CD4-positive, alpha-beta T cell treated with Interleukin-2 at 100 ng/mL for 4 hours (primary cell): ENCODE measurements at places on chromosomes 5 and 9.

GRCh38 chr5:9473624-9474023, 72.3 kb downstream of the SEMA5A start:
- DNase-seq, result no peak

DNA sequence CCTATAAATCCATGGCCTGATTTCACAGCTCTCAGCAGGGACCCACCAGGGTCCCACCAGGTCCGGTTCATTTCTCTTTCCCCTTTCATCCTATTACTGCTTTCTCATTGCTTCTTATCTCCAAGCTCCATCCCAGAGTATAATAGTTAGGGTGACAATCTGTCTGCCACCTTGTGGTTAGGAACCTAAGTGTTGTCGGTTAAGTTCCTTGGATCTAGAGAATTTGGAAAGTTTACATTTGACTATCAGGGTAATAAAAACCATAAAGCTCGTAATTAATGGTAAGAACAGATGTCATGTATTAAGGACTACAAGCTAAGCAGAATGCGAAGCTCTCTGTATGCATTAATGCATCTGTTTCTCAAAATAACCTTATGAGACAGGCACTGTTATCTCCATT, 259.1 kb downstream of the SH3GL2 start:
- no peak for DNase-seq

GRCh38 chr9:37732952-37733351, 20.7 kb upstream of the TRMT10B start:
- DNase-seq, result no peak

- no peak for DNase-seq
Observed at GRCh38 chr5:34545164-34545563, 111.0 kb upstream of the RAI14 start.

GRCh38 chr5:118439831-118440230, 548.5 kb downstream of the DTWD2 start:
- no peak for DNase-seq

DNA sequence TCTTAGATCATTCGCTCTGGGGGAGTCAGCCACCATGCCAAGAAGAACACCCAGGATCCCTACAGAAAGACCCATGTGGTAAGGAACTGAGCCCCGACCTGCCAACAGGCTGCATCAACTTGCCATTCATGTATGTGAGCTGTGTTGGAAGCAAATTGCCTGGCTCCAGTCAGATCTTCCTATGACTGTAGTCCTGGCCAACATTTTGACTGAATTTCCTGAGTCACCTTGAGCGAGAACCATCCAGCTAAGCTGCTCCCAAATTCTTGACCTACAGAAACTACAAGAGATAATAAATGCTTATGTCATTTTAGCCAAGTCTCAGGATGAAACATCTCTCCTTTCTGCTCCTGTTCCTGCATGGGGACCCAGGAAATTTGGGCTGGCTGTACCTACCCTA, 40.0 kb upstream of the SLC44A1 start:
- DNase-seq, result no peak

DNA sequence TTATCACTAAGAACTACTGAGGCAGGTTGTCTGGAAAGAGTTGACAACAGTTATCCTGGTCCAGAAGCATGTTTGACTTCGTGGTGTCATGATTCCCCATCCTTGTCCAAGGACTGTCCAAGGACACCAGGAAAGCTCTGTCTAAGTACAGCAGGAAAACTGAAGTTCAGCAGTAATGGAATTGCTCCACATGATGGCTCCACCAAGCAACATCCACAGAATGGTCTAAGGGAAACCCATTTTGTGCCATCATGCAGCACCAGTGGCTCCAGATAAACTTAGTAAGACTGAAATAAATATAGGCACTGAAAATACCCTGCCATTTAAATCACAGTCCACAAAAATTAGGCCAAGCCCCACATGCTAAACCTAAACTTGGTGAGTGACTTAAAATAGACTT, 192.8 kb downstream of the CDH18 start:
- no peak for DNase-seq

GRCh38 chr5:179860301-179860700, 1.7 kb upstream of the MRNIP start:
- no peak for DNase-seq

DNA sequence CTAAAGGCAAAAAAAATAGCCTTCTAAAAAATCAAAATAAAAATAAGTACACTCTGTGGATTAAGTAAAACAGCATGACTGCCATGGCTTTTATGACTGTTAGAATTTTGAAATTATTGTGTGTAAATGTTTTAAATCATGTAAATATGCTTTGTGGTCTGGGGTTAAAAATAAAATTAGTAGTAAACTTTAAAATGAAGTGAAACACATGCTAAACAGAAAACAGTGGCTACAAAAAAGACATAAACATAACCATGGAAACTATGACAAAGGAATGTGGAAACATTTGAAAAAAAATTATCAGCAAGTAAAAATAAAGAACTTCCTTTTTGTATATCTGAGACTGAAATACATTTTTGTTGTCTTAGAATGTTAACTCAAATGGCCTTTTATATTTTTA, 134.5 kb upstream of the SPEF2 start:
- DNase-seq, result no peak

DNA sequence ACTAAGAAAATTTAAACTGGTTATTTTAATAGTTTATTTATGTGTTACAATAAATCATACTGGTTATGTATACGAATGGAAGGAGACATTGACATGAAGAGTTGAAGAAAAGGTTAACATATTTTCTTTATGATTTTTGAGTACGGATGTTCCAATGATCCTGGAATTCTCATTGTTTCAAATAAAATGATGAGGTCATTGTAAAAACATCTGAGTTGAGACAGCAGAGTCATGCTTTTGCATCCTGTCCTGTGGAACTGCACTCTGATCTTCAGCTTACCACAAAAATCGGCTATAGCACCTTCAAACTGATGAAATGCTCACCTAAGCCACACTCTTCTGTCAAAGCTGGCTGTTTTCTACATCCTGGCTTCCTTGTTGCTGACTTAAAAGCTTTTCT, 67.8 kb downstream of the PTCD2 start:
- DNase-seq, result no peak

- no peak for DNase-seq
Observed at GRCh38 chr9:6133346-6134063, 82.1 kb upstream of the IL33 start.

DNA sequence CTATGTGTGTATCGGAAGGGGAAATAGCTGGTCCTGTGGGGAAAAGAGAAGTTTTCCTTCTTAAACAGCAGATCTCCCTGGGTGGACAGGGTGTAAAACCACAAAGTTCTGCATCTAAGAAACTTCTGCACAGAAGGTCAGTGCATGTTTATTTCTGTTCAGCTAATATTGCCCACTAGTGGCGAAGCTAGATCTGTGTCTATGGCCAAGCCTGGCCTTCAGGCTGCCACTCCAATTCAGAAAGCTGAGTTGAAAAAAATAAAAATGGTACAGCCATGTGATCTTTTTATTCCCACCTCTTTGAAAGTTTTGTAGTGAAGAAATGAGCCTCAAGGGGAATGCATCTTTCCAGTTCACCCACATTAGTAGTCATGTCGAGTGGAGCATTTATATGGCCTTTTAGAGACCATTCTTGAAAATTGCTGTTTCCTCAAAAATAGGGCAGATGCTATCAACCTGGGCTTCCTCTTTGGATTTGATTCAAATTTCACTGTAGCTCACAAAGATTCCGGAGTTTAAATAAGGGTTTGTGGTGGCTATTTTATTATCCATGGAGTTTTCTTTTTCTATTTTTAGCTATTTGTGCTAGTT, 488.0 kb downstream of the PRELID2 start:
- DNase-seq, result no peak

- DNase-seq, result no peak
Observed at GRCh38 chr5:132506094-132506692, 15.6 kb upstream of the IRF1 start.

DNA sequence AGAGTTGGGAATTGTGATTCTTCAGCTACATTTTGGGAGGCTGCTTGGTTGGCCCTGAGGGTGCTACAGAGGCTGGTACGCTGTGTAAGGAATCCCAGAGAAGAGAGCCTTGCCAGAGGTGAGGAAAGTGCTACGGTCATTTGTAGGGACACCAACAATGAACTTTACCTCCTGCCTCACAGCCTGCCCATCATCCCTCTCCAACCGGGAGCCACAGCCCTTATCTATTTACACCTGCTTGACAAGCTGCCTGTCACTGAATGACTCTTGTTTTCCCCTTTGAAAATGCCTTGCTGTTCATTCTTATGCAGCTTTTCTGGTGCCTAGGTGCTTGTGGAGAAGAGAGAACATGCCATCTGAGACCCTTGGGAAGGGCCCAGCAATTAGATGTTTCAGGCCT, 110.8 kb downstream of the PCSK1 start:
- no peak for DNase-seq
